ENCODE measurements at places on chromosomes 3 and 15. TPM values are rescaled to one million over a fixed set of nuclear protein-coding genes. Genes with fewer than 3 reads are reported as not detected.

MTMR10 gene
- 7.9 TPM for polyA plus RNA-seq

- DNase-seq, result no peak
These were observed 849.3 kb downstream of the ROBO1 start for GRCh38 chr3:78918361-78919020.

IQCF5 gene
- not detected for polyA plus RNA-seq

- no peak for DNase-seq
These were observed 160.1 kb upstream of the CCDC54 start for GRCh38 chr3:107217172-107217571.

CRYGS gene
- polyA plus RNA-seq, result 0.89 TPM

DNA sequence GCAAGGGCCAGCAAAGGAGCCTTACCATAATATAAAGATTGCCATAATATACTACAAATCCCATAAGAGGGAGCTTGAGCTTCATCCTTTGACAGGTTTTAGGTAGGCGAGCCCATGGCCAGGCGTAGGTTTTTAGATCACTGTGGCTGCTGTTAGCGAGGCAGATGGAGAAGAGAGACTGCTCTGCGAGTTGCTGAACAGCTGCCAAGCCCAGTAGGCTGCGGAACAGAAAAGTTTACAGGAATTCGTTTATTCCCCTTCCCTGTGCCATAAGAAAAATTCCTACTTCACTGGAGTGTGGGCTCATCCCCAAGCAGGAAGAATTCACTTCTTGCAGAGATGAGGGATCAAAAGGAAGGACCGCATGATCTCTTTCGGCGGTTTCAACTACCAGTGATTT is 30.5 kb downstream of the TMED3 start:
- DNase-seq, result no peak

DNA sequence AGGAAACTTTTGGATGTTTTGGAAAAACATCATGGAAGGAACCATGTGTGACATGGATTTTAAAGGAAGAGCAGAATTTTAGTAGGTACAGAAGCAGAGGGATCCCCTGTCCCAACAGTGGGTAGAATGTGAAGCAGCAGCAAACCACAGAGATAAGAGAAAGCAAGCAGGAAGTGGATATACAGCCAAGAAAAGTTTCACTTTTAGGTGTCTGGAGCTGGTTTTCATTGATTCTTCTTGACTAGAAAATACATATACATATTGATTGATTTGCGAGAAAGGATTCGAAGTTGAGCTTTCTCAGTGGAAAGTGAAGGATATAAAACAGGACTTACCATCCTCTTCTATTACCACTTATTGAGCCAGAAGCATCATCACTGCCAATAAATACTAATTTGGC is 133.5 kb downstream of the KCNMB2 start:
- DNase-seq, result no peak

DNA sequence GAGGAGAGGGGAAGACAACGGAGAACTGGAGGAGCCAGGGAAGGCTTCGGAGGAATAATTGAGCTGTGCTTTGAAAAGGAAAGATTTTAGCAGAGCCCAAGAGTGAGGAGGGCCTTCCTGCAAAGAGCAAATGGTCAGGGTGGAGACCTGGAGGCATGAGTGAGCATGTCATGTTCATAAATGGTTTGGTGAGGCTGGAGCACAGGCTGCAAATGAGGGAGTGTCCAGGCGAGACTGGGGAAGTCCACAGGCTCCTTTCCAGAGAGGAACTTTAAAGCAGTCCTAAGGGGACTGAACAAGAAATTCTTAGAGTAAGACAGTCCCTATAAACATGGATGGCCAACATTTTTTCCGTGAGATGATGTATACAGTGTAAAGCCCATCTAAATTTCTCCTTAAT is 108.8 kb downstream of the THSD4 start:
- no peak for DNase-seq

- DNase-seq, result no peak
These were observed 74.6 kb downstream of the UBE2E2 start for GRCh38 chr3:23277688-23278087.

DNA sequence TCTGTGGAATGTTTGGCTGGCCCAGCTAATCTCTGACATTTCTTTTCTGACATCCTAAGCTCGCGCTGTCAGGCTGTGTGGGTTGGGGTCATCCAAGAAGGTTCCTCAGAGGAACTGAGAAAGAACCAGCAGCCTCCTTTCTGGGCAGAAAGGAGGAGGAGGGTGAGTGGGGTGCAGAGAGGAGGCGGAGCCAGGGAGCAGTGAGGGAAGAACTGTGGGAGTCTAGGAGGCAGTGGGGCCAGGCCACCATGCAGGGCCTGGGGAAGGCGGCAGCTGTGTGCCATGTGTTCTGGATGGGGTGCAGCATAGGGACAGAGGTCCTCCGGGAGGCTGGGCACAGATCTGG is 5.3 kb downstream of the SEMA7A start:
- DNase-seq, result no peak

PLSCR5 gene
- 3.0 TPM for polyA plus RNA-seq

DNA sequence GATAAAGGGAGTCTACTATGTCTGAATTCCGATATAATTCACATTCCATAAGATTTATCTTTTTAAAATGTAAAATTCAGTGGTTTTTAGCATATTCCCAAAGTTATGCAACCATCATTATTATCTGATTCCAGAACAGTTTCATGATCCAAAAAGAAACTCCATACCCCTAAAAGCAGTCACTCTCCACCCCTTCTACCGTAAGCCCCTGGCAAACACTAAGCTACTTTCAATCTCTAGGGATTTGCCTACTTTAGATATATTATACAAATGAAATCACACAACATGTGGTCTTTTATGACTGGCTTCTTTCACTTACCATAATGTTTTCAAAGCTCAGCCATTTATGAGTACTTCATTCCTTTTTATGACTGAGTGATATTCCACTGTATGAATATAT is 65.6 kb downstream of the TMEM212 start:
- no peak for DNase-seq

PATL2 gene
- polyA plus RNA-seq, result 0.54 TPM

MUC13 gene
- 84.4 TPM for polyA plus RNA-seq

GRCh38 chr3:119352034-119352609 is 57.9 kb downstream of the ARHGAP31 start:
- no peak for DNase-seq

DNA sequence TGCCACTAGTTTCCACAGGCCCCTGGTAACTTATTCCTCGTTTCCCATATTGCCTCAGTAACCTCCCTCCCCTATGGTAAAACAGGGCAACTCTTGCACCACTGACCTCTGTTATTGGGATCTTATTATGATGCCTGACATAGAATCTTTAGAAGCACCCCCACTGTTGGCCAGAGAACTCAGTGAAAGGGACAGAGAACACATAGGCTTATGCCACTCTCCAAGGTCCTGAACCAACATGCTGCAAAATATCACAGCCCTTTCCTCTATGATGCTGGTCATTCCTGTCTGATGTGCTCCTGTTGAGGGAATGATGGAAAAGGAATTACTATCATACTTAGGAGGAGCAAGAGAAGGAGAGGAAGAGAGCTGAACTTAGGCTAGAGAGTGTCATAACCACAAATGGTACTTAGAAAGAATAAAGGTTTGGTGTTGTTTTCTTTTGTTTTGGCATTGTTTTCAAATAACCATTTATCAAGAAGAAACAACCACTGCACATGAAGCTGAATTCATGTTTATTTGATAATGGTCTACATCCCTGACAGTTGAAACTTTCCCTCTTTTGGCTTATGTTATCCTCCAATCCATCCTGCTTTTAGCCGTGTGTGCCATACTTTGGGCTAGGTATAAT is 330.2 kb downstream of the EPHB1 start:
- DNase-seq, result peak; percentile 75

DNA sequence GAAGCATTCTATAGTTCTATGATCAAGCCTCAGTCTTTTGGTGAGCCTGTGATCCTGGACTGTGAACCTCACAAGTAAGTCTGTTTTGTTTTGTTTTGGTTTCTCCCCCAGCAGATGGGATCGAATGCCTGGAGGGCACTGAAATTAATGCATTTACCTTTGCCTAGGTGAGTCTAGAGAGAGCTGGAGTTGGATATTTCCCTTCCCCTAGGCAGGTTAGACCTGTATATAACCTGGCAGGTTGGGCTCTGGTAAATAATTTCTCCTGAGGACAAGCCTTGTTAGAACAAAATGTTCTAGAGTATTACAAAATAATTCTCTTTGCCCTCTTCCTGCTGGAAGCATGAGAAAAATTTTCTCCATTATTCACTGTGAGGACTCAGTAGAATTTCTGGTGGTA is 211.9 kb downstream of the TPRG1 start:
- no peak for DNase-seq

DNA sequence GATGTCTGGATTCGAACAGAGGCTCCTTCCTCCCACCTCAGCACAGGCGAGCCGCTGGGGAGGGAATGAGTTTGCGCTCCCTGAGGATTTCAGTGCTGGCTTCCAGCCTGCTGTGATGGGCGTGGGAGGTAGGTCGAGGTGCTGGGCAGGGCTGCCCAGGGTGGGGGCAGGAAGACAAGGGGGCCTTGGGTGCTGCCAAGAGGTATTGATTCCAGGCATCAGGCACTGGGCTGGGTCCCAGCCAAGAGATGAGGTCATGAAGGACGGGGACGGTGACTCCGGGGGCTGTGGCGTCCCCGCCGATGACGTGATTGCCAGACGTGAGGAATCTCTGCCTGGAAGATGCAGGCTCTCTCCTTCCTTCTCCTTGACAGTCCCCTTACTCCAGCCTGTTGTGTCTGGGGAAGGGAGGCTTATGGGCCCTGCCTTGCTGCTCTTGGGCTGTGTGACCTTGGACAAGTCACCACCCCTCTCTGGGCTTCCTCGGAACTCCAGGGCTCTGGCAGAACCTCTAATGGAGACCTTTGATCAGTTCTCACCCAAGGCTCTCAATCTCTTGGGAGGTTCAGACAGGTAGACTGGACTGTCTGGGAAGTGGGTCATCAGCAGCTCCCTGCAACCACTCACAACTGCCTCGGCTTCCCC is 116.8 kb downstream of the FBLN2 start:
- DNase-seq, result no peak

GABRR3 gene
- polyA plus RNA-seq, result not detected

GRCh38 chr15:47265686-47266085 is 451.6 kb upstream of the SEMA6D start:
- no peak for DNase-seq

DNA sequence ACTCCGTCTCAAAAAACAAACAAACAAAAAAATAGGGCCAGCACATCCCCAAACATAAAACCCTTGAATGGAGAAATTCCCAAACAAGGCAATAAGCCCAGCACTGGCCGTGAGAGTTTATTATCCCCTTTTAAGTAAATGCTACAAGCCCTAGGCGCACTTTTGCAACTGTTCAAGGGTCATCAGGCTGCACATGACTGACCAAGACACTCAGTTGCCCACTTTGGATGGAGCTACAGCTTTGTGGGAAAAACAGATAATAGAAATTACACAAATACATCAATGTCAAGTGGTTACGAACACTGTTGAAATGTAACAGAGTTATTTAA is 33.7 kb upstream of the ZNF445 start:
- DNase-seq, result peak; percentile 31

- DNase-seq, result no peak
These were observed 4.9 kb downstream of the CADPS start for GRCh38 chr3:62870321-62870720.

DNA sequence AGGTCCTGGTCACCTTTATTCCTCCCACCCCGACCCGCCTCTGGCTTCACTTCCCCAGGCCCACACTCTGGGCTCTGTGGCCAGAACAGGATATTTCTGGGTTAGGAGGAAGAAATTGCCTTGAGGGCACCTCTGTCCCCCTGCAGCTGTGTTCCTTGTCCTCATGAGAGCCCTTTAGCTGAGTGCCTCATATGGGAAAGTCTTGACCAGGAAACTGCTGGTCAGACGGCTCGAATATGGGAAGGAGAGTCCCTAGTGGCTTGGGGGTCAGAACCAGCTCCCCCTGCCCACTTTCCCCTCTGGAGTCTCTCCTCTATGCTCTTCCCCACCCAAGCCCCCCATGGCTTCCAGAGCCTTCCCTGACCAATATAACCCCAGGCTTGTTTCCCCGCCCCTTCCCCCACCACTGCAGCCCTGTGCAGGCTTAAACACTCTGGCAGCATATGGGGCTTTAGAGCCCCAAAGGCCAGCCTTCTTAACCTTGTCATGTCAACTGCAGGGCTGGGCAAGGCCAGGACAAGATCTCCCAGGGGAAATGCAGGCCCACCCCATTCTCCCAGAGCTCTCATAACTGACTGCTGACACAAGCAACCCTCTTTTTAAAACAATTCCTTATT is 36.4 kb downstream of the SEC22C start:
- no peak for DNase-seq

DNA sequence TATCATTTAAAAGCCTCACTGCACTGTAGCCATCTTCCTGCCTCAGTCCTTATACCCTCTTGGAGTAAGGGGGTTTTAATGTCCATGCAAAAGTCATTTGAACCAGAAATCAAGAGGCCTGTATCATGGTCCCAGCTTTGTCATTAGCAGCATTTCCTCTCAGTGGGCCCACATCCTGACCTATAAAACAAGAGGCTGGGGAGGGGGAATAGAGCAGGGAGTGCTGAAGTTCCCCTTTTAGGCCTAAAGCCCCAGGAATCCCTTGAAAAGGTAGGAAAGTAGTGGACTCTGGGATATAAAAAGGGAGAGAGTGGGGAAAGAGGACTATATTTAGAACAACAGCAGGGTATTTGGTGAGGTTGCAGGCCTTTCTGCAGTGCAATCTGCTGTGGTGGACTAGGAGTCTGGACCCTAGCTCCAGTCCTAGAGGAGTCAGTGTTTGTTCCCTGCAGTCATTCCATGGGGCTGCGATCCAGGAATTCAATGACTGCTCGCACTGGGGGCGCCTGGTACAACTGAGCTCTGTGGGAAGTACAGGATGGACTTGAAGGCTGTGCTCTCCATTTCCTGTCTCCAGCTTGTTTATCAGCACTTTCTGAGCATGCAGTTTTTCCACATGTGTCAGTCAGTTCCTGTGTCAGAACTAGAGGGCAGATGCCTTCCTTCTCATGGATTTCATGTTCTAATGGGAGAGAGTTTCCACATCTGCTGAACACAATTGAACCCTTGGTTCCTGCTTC is 46.8 kb downstream of the PDHB start:
- DNase-seq, result peak; percentile 62

DNA sequence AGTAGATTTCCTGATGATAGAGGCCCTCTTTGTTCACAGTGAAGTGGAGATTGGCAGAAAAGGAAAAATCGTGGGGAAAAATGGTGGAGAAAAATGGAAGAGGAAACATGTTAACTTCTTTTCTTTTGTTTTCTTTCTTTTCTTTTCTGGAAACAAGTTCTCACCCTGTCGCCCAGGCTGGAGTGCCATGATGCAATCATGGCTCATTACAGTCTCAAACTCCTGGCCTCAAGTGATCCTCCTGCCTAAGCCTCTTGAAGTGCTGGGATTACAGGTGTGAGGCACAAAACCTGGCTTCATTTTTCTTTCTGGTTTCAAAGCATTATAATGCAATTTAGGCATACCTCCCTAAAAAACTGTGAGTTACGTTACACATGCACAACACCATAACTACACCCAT is 464.2 kb downstream of the MECOM start:
- no peak for DNase-seq

GRCh38 chr3:25663347-25663868 is 1.3 kb downstream of the TOP2B start:
- DNase-seq, result peak; percentile 34

- DNase-seq, result no peak
These were observed 15.2 kb upstream of the CLEC3B start for GRCh38 chr3:45010811-45011333.

All from hepatocyte (in vitro differentiated cells).